ENCODE measurements at places on chromosomes 7 and 10.

DNA sequence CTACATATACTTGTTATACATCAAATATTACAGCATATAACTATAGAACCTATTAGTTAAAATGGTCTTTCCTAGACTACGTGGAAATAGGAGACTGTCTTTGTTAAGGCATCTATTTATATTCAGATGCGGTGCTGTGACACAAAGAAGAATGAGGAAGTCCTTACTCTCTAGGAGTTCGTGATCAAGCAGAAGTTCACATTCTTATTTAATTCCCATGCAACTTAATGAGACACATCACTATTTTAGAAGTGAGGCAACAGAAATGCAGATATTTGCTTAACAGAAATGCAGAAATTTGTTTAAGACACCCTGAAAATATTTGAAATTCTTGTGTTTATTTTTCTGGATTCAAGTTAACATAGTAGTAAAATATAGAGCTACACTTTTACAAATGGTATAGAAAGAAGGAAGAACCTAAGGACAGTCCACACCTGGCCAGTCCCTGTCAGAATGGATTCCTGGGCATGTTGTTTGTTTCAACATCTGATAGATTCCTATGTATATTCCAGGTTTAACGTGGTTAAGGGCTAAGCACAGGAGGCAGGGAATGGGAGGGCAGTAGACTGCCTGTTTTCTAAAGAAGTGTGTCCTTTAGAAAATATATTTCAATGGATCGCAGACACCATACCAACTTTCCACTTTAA lies 70.6 kb upstream of the NXPH1 start:
- no peak for DNase-seq

DNA sequence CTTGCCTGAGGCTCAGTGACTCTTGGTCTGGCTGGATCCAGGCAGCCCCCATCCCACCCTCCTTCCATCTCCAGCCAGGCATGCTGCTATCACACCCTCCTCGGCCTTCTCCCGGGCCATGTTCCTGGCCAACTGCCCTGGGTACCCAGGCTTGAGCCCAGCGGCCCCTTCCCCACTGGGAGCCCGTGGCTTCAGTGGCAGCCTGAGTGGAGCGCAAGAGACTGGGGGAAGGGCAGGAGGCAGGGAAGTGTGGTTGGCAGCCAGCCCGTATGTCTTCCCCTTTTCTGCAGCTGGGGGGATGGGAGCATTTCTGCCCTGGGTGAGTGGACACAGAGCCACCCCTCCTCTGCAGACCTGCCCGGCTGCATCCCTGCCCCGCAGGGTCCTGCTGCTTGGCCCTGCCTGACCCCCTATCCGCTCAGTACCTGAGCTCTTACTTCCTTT lies 148.5 kb downstream of the ARHGAP22 start:
- DNase-seq: no peak

- DNase-seq: no peak
Observed at GRCh38 chr7:97022491-97023306, 1.9 kb downstream of the DLX5 start.

DNA sequence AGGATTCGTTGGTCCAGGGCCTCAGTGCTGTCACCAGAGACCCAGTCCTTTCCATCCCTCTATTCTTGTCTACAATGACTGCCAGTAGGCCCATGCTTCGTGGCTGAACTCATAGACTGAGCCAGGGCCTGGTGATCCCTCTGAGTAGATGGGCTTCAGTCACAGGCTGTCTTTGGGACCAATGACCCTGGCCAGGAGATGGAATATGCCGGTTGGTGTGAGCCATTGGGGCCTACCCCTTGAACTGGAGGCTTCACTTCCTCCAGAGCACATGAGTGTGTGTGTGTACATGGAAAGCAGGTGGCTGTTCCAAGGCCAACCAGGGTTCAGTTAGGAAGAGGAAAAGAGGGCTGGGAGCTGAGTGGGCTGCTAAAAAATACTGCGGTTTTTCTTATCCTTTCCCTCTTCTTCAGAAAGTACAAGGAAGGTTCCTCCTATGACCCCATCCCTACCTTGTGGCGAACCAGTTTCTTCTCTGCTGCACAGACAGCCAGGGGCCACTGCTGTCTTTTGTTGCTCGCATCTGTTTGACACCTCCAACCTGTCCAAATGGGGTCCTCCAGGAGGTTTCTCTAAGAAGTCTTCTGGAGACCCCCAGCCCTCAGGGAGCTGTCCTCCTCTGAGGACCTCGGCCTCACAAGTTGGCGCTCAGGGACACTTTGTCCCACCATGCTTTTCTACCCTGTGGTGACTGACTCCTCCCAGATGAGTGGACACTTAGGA lies 36.6 kb downstream of the ADRA2A start:
- no peak for DNase-seq

GRCh38 chr10:11097686-11098085 lies 80.0 kb downstream of the CELF2 start:
- peak; percentile 28 for DNase-seq

- no peak for DNase-seq
Observed at GRCh38 chr10:95474228-95475002, 86.8 kb downstream of the SORBS1 start.

DNA sequence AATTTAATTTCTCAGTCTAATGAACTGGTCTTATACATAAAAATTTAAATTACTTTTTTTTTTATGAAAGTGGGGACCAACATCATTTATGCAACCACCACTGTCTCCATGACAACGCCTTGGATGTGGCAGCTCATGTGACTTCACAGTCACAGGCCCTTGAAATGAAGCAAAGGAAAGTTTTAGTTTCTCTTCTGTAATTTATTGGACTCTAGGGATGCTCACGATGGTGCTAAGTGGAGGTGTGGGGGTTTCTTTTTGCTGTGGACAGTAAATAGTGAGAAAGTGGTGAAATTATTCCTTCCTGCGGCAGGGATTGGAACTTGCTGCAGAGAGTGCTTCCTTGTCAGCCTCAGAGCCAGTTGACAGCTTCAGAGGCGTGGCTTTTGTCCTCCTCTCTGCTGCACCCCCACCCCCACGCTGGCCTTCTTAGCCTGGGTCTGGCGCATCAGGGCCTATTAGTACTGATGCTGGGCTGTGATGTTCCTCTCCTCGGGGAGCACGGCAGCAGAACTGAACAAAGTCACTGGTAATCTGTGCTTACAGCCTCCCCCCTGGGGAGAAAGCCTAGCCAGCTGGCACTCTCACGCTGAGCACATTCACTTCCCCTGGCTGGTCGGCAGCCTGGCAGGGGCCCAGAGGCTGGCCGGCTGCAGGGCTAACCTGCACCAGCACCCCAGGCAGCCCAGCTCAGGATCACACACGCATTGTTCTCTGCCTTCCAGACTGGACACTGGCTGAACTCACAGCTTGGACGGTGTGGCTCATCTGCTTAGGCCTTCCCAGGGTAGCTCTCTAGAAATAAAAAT lies 517.5 kb upstream of the GALNT17 start:
- no peak for DNase-seq

- DNase-seq: no peak
Observed at GRCh38 chr7:116783666-116784318, 78.6 kb upstream of the CAPZA2 start.

DNA sequence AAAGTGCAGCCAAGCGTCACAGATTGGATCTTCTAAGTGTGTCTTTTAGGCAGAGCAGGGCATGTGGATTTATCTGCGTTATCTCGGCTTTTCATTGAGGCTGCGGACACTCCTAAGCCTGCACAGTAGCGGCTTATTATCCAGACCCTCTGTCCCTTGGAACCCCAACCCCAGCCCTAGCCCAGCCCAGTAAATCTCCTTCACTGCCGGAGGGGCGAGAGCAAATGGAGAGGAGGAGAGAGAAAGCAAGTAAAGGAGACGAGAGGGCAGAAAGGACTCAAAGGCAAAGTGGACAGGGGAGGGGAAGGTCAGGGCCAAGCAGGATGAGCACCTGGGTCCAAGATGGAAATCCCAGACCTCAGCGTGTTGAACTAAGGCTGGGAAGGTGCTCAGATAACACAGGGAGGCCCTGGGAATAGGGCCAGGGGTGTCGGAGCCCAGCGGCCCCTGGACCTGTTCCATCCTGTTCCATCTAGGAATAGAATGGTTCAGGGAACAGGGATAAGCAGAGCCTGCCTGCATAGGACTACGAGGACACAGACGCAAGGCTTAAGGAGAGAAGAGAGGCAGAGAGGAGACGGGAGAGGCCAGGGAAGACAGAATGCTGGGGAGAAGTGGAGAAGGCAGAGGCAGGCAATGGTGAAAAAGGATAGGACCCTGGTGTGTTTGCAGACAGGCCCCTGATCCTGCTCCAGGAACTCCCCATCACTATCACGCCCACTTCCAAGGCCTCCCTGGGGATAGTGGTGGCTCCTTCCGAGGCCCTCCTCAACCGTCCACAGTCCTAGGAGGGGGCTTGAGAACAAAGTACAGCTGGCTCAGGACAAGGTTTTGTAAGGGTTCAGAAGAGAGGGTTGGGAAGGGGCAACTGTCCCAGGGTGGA lies 99.6 kb downstream of the CHST15 start:
- no peak for DNase-seq

DNA sequence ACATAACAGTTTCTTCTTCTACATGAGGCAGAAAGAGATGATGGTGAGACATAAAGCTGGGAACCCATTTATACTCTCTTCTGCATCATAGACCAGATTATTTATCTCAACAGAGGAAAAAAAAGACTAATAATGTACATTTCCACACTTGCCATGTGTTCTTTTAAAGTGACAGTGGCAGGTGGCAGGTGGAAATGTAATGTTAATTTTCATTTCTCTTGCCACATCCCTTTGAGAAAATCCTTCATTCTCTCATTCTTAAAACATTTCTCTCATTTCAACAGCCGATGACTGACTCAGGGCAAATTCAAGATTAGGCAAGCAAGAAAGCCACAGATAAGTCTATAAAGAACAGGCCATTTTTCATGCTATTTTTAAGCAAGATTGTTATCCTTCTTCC lies 635.6 kb upstream of the SORCS1 start:
- no peak for DNase-seq

DNA sequence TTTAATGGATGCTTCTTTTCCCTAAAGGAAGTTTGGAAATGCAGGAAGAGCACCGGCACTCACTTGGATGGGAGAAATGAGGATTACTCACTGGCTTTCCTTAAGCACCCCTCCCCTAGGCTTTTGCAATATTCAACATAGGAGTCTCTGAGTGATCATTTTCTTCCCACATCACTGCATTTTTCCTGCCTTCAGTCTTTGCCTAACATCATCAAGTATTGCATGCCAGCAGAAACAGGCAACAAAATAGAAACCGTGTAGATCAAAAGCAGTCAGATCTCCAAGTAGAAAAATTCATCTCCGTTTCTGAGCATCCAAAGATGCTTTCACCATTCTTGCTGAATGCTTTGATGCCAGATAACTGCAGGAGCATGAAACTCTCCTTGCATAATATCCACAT lies 119.9 kb downstream of the ADCYAP1R1 start:
- no peak for DNase-seq

GRCh38 chr10:86830043-86830591 lies 73.7 kb downstream of the BMPR1A start:
- DNase-seq: no peak

DNA sequence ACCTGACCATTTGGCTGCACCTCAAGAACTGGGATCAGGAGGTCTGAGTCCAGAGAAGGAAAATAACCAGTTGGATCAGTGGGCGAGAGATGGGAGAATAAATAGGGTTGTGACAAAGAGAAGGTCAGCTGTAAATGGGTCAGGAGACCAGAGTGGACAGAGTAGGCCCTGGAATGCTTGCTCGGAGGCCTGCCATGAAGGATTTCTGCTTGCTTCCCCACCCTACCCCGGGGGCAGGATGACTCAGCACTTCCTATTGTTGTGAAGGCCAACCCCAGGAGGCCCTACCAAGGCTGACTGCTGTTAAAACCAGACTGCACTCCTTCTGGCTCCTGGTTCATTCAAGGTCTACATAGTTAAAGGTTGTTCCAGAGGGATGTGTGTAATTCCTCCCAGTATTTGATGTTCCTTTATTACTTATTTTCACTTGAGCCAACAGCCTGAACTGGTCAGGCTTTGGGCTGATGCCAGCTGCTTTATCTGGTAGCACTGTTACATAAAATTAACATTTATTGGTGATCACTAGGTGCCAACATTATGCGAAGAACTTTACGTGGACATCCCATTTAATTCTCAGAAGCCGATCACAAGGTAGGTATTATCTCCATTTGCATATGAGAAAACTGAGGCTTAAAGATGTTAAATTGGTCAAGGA lies 27.3 kb upstream of the IFRD1 start:
- peak; percentile 41 for DNase-seq

- peak; percentile 41 for DNase-seq
Observed at GRCh38 chr7:102991540-102992214, 78.9 kb downstream of the LRRC17 start.

- DNase-seq: no peak
Observed at GRCh38 chr7:44117801-44118429, 5.4 kb downstream of the POLD2 start.

GRCh38 chr10:84539216-84539615 lies 210.8 kb downstream of the CCSER2 start:
- no peak for DNase-seq

DNA sequence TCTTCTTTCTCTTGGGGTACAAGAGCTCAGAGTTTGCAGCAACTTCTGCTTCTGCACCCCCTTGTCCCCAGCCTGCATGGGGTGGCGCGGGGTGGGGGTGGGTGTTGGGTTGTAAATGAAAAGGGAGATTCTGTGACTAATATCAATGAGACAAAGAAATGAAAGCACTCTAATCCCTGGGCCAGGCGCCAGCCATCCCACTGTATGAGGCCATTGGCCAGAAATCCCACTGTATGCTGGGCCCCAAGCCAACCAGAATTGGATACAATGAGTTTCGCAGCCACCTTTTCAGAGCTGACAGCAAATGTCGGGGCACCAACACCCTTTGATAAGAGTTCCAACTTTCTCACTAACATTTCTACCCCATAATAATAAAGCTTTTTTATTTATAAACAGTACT lies 10.9 kb upstream of the PTN start:
- no peak for DNase-seq

DNA sequence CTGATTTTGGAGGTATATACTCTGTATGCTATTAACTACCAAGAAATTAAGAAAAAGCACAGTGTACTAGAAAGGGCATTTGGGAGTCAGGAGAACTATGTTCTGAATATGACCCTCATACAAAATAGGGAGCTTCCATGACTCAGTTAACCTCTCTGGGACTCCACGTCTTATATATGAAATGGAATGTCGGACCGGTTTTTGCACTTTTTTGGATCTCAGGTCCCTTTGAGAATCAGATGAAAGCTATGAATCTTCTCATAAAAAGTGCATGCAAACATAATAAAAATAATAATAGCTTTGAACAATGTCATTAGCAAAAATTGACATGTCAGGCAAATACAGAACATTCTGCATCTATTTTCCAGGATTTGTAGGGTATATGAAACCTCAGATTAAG lies 113.0 kb downstream of the ARID5B start:
- DNase-seq: no peak

DNA sequence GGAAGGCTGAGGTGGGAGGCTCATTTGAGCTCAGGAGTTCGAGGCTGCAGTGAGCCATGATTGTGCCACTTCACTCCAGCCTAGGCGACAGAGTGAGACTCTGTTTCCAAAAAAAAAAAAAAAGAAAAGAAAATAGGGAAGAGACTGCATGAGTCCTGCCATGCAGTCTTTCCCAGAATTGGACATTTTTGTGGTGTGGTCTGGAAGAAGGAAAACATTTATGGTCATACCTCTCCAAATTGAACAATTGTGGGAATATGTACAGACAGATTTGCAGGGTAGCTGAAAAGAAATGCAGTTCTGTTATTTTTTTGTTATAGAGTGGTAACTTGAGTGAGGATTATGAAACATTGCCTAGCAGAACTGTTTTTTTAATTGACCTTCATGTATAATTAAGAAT lies 198.1 kb downstream of the AUTS2 start:
- no peak for DNase-seq

Measured in activated CD4-positive, alpha-beta T cell treated with anti-CD3 and anti-CD28 coated beads, Interleukin-10, Interleukin-2, amounts not matched to agents 100 ng/mL and 50 ng/mL, durations not matched to agents 16 hours and 8 hours (primary cell).